Stimulated activated naive CD4-positive, alpha-beta T cell (primary cell): ENCODE measurements at places on chromosomes 1 and 21.

DNA sequence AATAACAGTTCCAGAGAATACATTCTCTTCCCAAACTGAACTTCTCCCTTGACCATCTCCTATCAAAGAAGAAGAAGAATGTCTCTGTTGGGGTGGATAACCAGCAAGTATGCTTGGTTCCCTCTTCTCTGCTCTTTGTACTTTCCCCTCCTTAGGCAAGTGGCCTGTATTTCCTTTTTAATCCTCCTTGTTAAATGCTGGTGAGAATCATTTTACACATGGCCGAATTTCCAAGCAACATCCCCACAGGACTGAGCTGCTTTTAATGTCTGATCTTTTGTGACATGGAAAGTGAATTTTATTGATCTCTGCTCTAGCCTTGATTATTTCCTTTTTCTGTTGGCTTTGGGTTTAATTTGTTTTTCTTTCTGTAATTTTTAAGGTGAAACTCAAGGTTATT lies 336.7 kb downstream of the DUSP10 start:
- DNase-seq = no peak

- no peak for DNase-seq
Measured at GRCh38 chr1:232786845-232787455, 18.3 kb upstream of the MAP10 start.

DNA sequence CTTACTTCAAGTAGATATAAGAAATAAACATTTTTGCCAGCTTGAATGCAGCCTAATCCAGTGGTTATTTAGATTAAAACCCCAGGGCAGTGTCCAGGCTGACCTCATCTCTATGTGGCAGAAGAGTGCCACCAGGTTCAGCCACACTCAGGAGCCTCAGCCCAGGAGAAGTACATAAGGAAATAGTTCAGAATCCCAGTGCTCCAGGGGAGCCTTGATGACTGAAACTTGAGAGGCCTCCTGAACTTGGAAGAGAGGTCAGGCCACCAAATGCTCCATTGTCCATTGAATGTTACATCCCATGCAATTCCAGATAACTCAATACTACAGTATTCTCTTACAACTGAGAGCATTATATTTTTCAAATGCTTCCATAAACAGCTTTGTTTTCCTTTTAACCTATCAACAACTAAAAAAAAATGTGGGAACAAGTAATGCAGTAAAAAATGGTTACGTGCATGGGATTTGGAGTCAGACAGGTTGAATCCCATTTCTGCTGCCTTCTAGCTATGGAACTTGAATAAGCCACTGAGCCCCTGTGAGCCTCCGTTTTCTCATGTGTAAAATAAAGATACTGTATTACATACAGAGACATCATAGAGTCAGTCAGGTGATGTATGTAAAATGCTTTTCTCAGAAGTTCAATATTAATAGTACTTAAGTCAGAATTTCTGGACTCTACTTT lies 248.0 kb downstream of the PLPP3 start:
- no peak for DNase-seq

DNA sequence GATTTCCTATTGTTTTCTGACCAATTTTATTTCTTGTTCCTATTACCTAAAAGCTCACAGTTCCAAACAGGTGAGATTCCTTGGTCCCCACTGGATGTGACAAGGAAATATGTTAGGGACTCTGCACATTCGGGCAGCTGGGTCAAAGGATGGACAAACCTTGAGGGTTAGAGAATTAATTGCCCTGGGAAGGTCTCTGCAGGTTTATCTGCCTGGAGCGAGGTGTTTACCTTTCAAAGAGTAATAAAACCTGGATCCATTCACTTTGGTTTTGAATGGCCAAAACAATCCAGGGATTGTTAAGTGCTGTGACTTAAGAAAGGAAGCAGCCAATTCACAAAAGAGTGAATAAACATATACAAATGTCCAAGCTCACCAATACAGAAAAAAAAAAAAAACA lies 33.6 kb upstream of the RAB4A start:
- DNase-seq = no peak

DNA sequence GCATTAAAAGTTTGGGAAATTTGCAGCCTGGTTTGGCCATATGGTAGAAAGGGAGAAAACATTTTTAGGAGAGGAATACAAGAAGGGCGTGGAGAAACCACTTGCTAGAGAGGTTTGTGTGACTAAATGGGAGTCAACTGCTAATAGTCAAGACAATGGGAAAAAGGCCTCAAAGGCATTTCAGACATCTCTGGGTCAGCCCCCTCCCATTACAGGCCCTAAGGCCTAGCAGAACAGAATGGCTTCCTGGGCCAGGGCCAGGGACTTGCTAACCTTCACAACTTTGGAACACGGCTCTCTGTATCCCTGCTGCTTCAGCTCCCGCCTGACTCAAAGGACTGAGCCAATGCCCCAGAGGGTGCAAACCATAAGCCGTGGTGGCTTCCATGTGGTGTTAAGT lies 752.3 kb upstream of the ADAMTS5 start:
- no peak for DNase-seq
